ENCODE measurements at places on chromosomes 2 and 18.
A peak's percentile ranks its signal among the peaks of the same experiment; 100 is the strongest.

DNA sequence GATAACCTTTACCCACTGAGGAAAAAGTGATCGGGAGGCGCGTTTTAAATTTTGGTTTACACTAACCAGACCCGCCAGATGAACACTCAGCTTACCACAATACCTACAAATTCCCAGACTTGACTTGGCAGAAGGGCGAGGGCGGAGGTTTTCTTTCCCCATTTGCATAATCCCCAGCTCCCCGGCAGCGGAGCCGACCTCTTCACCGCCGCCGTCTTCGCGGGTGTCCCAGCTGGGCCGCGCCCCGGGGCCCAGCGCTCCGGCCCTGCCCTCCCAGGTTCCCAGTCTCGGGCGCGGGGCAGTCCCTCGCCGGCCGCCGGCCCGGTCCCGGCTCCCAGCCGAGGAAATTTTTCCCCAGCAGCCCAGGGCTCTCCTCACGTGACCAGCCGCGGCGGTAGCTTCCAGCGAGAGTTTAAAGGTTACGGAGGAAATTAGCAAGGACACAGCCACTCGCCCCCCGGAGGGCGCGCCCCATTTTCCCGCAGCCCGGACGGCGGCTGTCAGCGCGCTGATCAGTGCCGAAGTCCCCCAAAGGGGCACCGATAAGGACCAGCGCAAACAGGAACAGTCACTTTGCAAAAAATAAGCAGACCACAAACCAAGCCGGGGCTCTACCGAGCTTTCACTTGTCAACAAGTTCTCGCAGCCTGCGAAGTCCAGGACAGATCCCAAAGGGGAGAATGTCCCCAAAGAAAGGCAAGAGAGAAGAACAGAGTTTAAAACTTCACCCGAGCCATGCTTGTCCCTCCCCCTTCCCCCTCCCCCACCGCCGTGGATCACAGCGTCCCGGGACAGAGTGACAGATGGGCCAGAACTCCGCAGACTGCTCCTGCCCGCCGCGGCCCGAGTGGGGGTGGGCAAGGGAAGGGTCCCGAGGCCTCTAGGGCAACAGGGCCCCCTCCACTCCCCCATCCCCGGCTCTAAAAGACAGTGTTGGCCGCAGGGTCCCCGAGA is 1.3 kb upstream of the PRKCE start:
- DNase-seq = peak; percentile 71

- no peak for DNase-seq
Measured at GRCh38 chr2:219045937-219046550, 4.7 kb upstream of the CFAP65 start.

DNA sequence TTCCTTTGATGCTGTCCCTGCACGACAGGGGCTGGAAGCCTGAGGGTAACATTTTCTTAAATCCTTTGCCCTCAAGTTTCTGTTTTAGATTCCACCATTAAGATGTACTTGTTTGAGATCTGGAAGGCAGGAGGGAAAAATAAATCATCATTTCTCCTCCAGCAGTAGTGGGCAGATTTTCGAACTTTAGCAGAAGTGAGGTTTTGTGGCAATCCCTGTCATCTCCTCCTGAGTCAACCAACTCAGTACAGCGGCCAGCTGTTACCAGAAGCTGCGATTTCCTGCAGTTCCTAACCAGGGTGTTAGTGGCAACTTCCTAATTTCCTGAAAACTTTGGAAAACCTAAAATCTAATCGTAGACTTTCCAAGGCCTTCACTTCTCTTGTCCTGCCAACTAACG is 517.2 kb upstream of the ACVR2A start:
- no peak for DNase-seq

GRCh38 chr2:188404341-188405004 is 112.8 kb downstream of the GULP1 start:
- DNase-seq = no peak

Data from bone marrow (tissue), 2 donors.